Activated naive CD8-positive, alpha-beta T cell treated with anti-CD3 and anti-CD28 coated beads, Interleukin-2, amount 10 ng/mL, durations not matched to agents 7 days and 5 days (primary cell): ENCODE measurements at places on chromosomes 7 and 10.

DNA sequence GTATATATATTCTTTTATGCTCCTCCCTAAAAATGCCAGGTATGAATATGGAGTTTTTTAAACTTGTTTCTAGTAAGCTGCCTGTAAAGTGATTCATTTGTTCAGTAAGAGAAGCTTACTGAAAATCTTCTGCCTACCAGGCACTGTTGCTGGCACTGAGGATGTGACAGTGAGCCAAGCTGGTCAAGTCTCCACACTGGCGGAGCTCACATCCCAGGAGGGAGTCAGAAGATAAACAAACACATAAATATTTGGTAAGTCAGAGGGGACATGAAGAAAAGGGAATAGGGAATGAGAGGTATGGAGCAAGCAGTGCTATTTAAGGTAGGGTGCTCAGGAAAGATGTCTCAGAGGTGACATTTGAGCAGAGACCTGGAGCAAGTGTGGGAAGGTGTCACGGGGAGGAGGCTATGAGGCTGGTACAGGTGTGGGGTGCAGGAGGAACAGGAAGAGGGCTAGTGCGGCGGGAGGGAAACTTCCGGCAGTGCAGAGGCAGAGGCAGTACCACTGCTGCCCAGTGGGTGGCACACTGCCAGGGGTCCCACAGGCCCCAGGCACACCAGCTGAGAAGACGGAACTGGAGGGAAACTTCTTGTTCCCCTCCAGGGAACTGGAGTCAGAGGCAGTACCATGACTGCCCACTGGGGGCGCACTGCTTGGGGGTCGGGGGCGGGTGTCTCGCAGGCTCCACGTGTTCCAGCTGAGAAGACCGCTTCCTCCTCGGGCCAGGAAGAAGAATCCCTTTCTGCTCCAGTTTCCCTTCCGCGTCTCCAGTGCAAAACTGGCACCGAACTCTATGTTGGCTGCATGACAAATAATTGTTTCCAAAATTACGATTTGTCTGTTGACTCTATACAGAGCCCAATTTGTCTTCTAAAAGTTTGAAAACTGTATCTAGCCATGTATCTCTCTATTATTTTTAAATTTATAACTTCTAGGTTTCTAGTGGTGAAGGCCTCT is 161.0 kb downstream of the TEX36 start:
- DNase-seq, result no peak

GRCh38 chr10:6321880-6322279 is 119.1 kb downstream of the PFKFB3 start:
- DNase-seq, result no peak

GRCh38 chr7:29488977-29489376 is 74.7 kb upstream of the PRR15 start:
- DNase-seq, result no peak

GRCh38 chr7:47288060-47288459 is 293.9 kb downstream of the TNS3 start:
- DNase-seq, result no peak

GRCh38 chr7:141366091-141366621 is 185.1 kb upstream of the AGK start:
- no peak for DNase-seq
